Fibroblast of lung (primary cell): ENCODE measurements at places on chromosomes 4 and X. TPM values are rescaled to one million over a fixed set of nuclear protein-coding genes. Genes with fewer than 3 reads are reported as not detected.

The MAGEB4 gene
- not detected in 2 replicates for total RNA-seq

The PAGE2 gene
- total RNA-seq: not detected in 2 replicates

The FAM47A gene
- not detected in 2 replicates for total RNA-seq

The RGN gene
- total RNA-seq: 15.4 and 23.8 TPM in 2 replicates

The PPEF1 gene
- total RNA-seq: under 0.01 TPM in 2 replicates

The AMTN gene
- not detected in 2 replicates for total RNA-seq

The NEIL3 gene
- total RNA-seq: 2.3 and 4.5 TPM in 2 replicates

The GLUD2 gene
- total RNA-seq: 1.3 and 1.8 TPM in 2 replicates

The TRPC5OS gene
- not detected in 2 replicates for total RNA-seq

DNA sequence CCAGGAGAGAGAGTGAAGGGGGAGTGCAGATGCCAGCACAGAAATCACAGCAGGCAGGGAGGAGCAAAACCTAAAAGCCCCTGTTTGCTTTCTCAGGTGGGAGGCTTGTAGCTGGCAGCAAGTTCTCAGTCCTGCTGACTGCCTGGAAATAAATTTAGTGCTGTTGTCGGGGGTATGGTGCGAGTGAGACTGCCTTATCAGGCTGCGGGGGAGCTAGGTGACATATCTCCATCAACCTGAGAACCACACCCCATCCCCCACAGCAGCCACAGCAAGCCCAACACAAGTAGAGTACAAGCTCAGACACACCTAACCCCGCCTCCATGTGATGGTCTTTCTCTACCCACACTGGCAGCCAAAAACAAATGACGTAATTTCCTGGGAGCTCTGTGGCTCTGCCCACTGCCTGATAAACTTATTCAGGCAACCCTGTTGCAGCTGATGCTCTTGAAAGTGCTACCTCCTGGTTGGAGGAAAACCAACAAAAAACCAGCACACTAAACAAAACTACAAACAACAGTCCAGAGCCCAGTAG lies 953.4 kb upstream of the NDST4 start:
- H3K27me3 ChIP-seq: no peaks in the 10 kb centered on the region
- H3K4me3 ChIP-seq: no peak overlapping the region
- no peak for DNase-seq
- no peaks in the 10 kb centered on the region for H3K4me1 ChIP-seq

DNA sequence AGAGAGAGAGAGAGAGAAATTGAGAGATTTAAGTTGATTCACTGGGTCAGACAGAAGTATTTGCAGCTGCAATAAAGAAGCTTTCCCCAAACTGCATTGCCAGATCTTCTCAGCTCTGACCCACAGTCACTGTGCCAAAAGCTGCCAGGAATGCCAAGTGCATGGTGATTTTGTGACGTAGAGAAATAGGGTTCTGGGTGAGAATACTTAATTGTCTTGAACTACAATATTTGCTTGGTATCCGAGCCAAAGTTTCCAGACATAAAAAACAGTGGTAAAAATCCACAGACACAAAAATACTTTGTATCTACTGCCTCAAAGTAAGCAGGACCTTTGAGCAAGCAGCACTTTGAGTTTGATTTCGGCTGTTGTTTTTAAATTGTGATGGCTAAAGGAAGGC lies 331.1 kb downstream of the GRID2 start:
- H3K27ac ChIP-seq: no peak overlapping the region
- H3K4me3 ChIP-seq: no peak overlapping the region
- no peaks in the 10 kb centered on the region for H3K4me1 ChIP-seq
- DNase-seq: no peak
- no peaks in the 10 kb centered on the region for H3K36me3 ChIP-seq

DNA sequence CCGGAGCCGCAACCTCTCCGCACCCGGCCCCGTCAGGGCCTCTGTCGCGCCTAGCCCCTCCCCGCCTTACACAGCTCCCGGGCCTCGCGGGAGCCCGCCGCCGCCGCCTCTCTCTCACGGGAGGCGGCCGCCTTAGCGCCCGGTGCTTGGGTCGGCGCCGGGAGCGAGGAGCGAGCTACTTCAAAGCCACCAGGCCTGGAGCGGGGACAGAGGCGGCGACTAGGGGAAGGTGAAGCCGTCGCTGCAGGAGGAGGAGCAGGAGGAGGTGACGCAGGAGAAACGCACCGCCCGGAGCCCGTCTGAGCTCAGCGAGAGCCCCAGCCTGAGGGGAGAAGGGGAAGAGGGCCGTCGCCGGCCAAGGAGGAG lies 250 bp downstream of the USP9X start:
- DNase-seq: peak; percentile 19
- H3K4me3 ChIP-seq: peak overlapping the region; percentile 91
- H3K36me3 ChIP-seq: no peaks in the 10 kb centered on the region

GRCh38 chrX:13965531-13965930 lies 64.2 kb downstream of the GEMIN8 start:
- no peaks in the 10 kb centered on the region for H3K4me1 ChIP-seq
- H3K4me3 ChIP-seq: no peak overlapping the region
- no peaks in the 10 kb centered on the region for H3K36me3 ChIP-seq
- no peaks in the 10 kb centered on the region for H3K27me3 ChIP-seq
- no peak overlapping the region for H3K27ac ChIP-seq

DNA sequence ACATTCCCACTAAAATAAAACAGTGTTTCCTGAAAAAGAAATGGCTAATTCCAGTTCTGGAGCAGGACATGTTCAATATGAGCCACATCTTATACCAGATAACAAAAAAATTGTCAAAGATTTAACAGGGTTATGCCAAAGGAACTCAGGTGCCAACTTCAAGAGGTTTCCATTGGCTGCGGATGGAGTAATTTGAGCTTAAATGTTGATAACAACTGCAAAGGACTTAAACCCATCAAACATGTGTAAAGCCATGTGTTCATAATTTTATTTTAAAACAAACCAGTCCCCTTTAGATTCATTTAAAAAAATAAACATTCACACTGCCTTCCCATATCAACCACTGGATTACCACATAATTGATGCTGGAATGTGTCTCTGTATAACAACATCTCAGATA lies 156.4 kb upstream of the PCDH18 start:
- peaks cover 2% of the 10 kb centered on the region for H3K4me1 ChIP-seq
- no peaks in the 10 kb centered on the region for H3K36me3 ChIP-seq
- DNase-seq: no peak
- H3K4me3 ChIP-seq: no peak overlapping the region
- H3K27ac ChIP-seq: no peak overlapping the region
- H3K27me3 ChIP-seq: no peaks in the 10 kb centered on the region

GRCh38 chr4:159414305-159414704 lies 311.4 kb downstream of the RAPGEF2 start:
- H3K4me1 ChIP-seq: peaks cover 2% of the 10 kb centered on the region
- H3K36me3 ChIP-seq: no peaks in the 10 kb centered on the region
- no peak overlapping the region for H3K27ac ChIP-seq
- H3K27me3 ChIP-seq: no peaks in the 10 kb centered on the region
- no peak overlapping the region for H3K4me3 ChIP-seq

DNA sequence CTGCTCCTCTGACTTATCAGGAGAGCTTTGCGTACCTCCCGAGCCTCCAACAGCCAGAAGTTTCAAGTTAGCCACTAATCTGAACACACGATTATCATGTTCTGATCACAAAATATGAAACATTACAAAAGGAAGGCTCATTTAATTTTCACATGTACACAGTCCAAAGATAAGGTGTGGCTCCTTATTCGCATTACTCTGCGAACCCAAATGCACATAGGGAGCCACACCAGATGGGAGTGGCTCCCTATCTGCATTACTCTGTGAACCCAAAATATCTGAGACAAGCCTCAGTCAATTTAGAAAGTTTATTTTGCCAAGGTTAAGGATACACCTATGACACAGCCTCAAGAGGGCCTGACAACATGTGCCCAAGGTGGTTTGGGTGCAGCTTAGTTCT lies 28.4 kb downstream of the TLR8 start:
- DNase-seq: no peak
- no peak overlapping the region for H3K27ac ChIP-seq

DNA sequence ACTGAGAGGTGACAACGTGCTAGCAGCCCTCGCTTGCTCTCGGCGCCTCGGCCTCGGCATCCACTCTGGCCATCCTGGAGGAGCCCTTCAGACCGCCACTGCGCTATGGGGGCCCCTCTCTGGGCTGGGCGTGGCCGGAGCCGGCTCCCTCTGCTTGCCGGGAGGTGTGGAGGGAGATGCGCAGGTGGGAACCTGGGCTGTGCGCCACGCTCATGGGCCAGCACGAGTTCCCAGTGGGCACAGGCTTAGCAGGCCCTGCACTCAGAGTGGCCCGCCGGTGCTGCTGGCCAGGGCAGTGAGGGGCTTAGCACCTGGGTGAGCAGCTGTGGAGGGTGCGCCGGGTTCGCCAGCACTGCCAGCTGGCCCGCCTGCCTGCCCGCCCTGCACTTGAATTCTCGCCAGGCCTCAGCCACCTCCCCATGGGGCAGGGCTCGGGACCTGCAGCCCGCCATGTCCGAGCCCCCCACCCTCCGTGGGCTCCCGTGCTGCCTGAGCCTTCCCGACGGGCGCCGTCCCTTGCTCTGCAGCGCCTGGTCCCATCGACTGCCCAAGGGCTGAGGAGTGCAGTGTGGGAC lies 148.0 kb downstream of the RAPGEF2 start:
- peaks cover 4% of the 10 kb centered on the region for H3K4me1 ChIP-seq
- no peaks in the 10 kb centered on the region for H3K36me3 ChIP-seq
- H3K27ac ChIP-seq: no peak overlapping the region
- no peak for DNase-seq

DNA sequence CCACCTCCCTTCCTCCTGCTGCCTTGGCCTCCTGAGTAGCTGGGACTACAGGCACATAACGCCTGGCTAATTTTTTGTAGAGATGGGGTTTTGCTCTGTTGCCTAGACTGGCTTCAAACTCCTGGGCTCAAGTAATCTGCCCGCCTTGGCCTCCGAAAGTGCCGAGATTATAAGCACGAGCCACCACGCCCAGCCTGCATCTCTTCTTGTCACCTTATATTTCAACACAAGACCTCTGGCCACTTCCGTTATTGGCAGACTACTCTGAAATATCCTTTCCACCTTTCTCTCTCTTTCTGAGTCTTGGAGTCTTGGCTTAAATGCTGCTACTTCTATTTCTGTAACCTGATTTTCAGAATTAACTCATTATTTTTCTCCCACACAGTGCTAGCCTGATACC lies 5.6 kb downstream of the KIAA0232 start:
- H3K4me3 ChIP-seq: no peak overlapping the region
- no peak for DNase-seq
- no peak overlapping the region for H3K27ac ChIP-seq
- no peaks in the 10 kb centered on the region for H3K27me3 ChIP-seq
- H3K36me3 ChIP-seq: no peaks in the 10 kb centered on the region

DNA sequence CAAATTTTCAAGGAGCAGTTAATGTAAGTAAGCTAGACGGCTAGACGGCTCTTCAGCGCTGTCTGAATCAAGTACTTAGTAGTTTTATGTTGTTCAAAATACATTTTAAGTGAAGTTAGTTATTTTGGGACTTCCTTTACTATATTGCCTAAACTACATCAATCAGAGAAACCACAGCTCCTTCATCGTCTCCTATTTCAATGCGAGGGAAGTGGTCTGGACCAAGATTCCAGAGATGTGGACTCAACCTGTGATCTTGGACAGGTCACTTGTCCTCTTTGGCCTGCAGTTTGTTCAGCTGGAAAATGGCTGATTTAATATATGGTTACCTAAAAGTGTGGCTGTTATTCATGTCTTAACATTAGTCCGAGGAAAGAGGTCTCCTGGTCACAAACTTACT lies 10.6 kb downstream of the ING2 start:
- no peaks in the 10 kb centered on the region for H3K27me3 ChIP-seq
- no peaks in the 10 kb centered on the region for H3K36me3 ChIP-seq

- H3K4me3 ChIP-seq: no peak overlapping the region
- peak; percentile 24 for DNase-seq
- H3K27me3 ChIP-seq: no peaks in the 10 kb centered on the region
- H3K4me1 ChIP-seq: no peaks in the 10 kb centered on the region
- H3K36me3 ChIP-seq: no peaks in the 10 kb centered on the region
- H3K27ac ChIP-seq: no peak overlapping the region
Observed at GRCh38 chrX:33183361-33183760, 28.0 kb downstream of the DMD start.

GRCh38 chr4:38354872-38355271 lies 309.1 kb upstream of the KLF3 start:
- no peak overlapping the region for H3K27ac ChIP-seq
- H3K4me1 ChIP-seq: no peaks in the 10 kb centered on the region
- H3K4me3 ChIP-seq: no peak overlapping the region
- DNase-seq: no peak
- no peaks in the 10 kb centered on the region for H3K36me3 ChIP-seq

GRCh38 chr4:14157262-14157661 lies 529.7 kb upstream of the BOD1L1 start:
- no peaks in the 10 kb centered on the region for H3K36me3 ChIP-seq
- H3K4me1 ChIP-seq: no peaks in the 10 kb centered on the region
- no peaks in the 10 kb centered on the region for H3K27me3 ChIP-seq
- DNase-seq: no peak

DNA sequence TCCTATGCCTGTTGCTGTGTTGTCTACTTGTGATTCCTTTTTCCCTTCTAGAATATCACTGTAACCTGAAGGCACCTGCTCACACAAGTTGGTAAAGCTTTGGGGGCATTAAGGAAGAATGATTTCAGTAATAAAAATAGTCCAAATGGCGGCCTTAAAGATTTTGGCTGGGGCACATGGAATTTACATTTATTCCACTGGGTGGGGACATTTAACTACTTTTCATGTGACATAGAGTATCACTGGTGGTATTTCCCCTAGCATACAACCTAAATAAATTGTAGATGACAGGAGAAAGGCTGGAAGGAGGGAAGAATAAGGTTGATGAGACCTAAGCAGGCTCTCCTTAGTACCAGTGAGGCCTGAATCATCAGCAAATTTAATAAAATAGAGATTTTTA lies 121.8 kb upstream of the EDA2R start:
- no peak for DNase-seq
- H3K27me3 ChIP-seq: no peaks in the 10 kb centered on the region
- H3K4me1 ChIP-seq: no peaks in the 10 kb centered on the region
- H3K27ac ChIP-seq: no peak overlapping the region

DNA sequence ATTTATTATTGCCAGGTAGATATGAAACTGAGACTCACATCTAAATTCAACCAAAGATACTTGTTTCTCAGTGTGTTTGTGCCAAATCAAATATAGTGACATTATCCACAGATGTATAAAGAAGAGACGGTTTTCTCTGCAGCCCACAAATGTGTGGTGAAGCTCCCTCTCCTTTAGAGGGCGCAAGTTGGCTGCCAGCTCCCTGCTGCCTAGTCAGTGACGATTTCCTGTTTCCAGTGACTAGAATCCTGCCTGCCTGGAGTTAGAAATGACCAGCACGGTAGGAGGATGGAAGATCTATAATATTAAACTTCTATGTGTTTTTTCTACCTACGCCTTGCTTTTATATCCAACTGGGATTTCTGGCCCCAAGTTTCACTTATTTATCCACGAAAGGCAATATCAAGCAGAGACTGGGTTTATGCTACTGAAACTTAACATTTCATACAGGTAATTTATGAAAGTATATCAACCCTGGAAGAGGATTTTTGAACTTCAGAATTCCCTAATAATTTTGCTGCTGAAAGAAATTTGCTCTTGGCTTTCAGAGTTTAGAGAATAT lies 1793.7 kb upstream of the TENM3 start:
- peak; percentile 44 for DNase-seq
- H3K4me3 ChIP-seq: no peak overlapping the region
- no peaks in the 10 kb centered on the region for H3K36me3 ChIP-seq
- no peaks in the 10 kb centered on the region for H3K27me3 ChIP-seq
